Activated T-helper 1 cell treated with anti-CD3 and anti-CD28 coated beads, Interleukin-2, amount 50 U/mL, for 16 hours (primary cell): ENCODE measurements at places on chromosomes 7 and 10.

DNA sequence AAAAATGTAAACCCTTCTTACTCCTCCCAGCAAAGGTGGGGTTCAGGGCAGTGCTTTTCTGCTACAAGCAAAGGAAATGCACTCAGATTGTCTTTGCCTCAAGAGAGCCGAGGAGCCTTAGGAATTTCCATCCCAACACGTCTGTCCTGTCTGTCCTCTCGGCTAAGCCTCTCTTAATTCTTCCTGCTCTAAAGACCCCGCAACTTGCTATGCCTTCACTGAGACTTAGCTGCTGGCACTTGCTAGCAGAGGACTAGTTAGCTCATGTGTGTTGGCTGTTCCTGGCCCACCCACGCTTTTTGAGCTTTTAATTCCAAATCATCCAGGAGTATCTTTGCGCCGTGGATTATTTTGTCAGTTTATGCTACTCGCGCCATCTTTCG is 481 bp upstream of the NPM3 start:
- no peak for DNase-seq

DNA sequence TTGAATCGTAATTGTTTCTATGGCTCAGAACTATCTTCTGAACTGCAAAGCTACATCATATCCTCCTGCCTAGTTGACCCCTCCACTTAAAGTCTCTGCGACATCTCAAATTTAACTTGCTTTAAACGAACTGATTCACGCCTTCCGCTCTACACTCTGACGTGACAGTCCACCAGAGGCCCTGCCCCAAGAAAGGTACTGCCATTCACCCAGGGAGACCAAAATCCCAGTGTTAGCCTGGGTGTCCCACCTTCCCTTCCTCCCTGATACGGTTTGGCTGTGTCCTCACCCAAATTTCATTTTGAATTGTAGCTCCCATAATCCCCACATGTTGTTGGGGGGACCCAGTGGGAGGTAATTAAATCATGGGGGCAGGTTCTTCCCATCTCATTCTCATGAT is 90.8 kb downstream of the CPXM2 start:
- DNase-seq = no peak

- DNase-seq = no peak
These were observed 21.6 kb upstream of the ZNF37A start for GRCh38 chr10:38072552-38072951.

DNA sequence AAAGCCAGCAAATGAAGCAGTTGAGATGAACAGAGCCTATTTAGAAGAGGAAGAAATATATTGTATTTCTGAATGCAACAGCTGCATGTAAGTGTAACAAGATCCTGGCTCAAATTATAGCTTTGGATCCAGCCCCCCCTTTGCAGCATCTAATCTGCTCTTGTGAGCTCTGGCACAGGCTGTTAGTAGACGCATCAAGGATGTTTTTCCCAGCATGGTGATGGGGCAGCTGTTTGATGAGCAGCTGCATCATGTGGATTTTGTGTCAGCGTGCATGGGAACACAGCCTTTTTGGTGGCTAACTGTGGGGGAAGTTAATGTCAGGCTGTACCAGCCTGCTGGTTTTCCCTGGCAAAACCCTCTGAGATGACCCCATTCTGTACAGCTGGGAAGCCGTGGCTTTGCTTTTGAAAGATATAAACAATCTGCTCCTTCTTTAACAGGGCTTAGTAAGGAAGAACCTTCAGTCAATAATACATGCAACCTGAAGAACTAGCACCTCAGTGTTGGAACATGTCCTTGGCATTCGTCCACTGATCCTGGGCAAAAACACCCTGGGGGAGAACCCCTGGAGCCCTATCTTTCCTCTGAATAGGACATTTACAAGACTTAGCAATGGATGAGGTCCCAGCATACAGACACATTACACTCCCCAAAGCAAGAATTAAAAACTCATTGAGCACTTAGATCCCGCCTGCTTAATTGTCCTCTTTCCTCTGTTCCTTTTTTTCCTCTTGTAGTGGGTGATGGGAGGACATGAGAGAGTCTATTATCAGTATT is 70.6 kb downstream of the NPS start:
- no peak for DNase-seq

- DNase-seq = no peak
These were observed 63.6 kb downstream of the MACC1 start for GRCh38 chr7:20153567-20153966.

DNA sequence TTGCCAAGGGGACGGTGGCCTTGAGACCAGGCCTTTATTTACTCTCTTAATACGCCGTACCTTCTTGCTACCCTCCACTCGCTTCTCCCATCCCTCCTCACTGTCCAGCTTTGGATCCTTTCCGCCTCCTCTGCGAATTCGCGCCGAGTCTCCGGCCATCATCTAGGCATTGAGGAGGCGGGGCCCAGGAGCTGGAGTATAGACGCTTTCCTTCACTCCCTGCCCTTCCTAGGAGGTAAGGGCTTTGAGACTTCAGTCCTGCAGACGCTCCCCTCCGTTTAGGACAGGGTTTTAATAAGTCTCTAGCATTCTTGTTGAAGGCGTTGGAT is 538 bp downstream of the TFAM start:
- no peak for DNase-seq

DNA sequence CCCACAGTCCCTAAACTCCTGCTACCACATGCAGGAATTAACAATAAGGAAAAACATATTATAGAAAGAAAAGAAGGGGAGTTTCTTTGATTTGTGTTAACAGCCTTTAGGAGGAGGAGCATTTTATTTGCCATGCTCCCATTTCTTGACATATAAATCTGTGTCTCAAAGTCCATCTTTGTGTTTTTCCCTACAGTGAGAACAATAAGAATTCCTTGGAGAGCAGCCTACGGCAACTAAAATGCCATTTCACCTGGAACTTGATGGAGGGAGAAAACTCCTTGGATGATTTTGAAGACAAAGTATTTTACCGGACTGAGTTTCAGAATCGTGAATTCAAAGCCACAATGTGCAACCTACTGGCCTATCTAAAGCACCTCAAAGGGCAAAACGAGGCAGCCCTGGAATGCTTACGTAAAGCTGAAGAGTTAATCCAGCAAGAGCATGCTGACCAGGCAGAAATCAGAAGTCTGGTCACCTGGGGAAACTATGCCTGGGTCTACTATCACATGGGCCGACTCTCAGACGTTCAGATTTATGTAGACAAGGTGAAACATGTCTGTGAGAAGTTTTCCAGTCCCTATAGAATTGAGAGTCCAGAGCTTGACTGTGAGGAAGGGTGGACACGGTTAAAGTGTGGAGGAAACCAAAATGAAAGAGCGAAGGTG is 4.1 kb downstream of the IFIT2 start:
- no peak for DNase-seq

DNA sequence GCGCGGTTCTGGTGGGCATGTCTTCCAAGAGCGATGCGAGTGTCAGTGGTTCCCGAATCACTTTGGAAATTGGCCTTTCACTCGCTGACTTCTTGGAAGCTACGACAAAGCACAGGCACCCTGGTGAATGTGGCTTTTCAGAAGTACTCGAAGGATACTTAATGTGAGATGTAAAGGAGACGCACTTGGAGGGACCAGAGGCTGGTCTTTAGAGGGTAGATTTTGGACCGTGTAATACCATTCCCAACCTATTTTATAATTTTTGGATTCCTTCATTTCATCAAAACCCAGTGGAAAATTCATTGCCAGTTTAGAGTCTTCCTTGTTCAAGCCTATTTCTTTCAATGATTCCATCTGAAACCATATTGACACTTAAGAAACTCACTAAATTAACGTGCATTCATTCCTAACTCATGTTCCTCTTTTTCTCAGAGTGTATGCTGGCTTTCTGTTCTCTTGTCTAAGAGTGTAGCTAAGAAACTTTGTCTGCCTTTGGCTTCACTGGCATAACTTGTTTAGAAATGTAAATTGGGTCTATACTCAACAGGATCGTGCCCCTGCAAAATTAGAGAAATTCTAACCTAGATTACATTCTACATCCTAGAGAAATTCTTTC is 645 bp upstream of the COPG2 start:
- no peak for DNase-seq

GRCh38 chr10:15121707-15122106 is 24.6 kb downstream of the RPP38 start:
- DNase-seq = no peak

DNA sequence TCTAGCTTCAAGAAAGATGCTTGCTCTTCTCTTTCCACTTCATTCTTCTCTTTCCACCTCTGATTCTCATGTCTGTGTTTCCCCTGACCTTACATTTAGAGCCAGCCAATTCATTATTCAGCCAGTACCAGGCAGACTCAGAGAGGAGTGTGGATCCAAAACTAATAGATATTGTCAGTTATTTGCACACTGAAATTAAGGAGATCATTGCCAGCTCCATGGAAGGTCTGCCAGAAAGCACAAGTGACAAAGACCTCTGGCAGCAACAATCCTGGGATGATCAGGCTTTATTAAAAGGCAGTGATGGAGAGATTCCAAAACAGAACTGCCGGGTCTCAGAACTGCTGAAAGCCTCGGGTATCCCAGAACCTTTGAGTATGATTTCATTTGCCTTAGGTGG is 749.4 kb downstream of the XPNPEP1 start:
- DNase-seq = no peak

- no peak for DNase-seq
These were observed 560.5 kb downstream of the PARD3 start for GRCh38 chr10:34254596-34254995.

- no peak for DNase-seq
These were observed 2.8 kb downstream of the TAS2R41 start for GRCh38 chr7:143480501-143480900.

DNA sequence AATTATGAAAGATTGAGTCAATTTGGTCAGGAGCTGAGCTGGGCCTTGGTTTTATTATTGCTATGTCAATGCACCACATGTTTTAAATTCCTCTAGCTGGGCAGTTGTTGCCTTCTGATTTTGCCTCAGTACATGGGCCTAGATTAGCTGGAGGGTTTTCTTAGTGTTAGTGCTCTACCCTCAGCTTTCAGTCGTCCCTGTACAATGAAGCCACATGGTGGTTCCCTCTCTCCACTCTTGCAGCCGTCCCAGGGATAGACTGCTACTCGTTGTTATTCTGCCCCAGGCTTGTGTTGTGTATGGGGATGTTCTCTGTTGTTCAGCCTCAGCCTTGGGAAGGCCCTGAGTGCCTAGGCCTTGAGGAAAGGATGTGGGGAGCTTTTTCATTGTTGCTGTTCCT is 37.0 kb downstream of the NHLRC2 start:
- DNase-seq = no peak

DNA sequence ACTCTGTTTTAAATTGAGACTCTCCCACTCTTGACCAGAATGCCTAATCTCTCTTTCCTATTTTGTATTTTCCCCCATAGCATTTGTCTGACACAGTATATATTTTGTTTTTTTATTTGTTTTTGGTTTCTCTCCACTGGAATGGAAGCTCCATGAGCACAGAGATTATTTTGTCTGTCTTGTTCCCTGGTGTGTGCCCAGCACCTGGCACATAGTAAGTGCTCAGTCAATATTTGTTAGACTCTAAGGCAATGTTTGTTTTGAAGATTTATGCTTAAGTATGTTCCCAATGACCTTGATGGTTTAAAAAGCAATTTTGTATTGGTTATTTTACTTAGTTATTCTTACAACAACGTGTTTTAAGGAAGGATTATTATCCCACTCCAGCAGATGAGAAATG is 201.8 kb downstream of the DYNC1I1 start:
- no peak for DNase-seq

DNA sequence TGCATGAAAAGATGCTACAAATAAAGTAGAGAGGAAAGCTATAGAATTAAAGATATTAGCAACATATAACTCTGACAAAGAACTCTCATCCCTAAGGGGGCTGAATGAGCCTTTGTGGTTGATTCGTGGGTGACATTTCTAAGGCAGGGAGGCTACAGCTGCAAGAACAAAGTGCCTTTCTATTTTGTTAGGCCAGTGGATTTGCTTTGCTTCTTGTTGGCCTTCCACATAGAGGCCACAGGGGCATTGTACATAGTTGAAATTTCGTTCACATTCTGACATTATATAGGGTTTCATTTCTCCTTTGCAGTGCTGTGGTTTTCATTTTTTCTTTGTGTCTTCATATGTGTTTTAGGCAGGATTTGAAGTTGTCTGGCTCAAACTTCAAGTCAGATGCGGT is 819.2 kb upstream of the C7orf33 start:
- DNase-seq = no peak

DNA sequence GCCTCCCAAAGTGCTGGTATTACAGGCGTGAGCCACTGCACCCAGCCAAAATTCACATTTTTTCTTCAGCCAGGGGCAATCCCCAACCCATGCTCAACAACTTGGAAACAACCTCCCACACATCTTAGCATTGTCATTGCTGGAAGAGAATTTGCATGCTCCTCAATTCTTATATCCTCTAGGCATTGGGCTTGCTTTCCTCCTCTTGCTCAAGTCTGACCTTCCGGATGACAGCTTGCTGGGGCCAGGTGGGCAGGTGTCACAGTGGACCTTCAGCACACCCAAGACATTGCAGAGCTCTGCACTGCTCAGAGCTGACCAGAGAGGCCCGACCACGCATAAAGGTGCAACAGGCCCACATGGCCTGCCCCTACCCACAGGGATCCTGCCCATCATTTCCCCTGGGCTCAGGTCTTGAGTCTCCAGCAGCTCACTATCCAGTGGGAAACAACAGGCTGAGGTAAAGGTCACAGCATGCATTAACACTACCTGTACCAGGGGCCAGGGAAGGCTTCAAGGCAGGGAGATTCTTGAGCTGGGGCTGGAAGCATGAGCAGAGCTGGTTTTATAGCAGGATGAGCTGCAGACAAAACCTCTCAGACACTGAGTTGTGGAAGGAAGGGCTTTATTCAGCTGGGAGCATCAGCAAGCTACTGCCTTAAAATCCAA is 6.8 kb upstream of the GPR15LG start:
- no peak for DNase-seq

DNA sequence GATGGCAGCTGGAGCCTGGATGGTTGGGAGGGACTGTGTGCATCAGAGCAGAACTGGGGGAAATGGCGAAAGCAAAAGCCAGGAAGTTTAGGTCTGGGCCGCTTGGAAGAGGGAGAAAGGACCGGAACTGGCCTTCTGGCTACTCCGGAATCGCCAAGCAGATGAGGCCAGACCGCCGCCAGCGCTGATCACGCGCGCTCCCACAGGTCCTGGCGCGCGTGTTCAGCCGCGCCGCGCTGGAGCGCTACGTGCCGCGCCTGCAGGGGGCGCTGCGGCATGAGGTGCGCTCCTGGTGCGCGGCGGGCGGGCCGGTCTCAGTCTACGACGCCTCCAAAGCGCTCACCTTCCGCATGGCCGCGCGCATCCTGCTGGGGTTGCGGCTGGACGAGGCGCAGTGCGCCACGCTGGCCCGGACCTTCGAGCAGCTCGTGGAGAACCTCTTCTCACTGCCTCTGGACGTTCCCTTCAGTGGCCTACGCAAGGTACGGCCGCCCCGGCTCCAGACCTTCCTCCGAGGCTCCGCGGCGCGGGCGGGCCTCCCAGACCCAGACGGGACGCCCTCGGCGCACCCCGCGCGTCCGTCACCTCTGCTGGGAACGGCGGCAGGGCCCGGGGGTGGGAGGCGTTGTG is 2.0 kb downstream of the CYP26C1 start:
- DNase-seq = no peak

GRCh38 chr7:139753081-139753692 is 24.6 kb downstream of the HIPK2 start:
- DNase-seq = no peak

- DNase-seq = no peak
These were observed 20.7 kb upstream of the ZRANB1 start for GRCh38 chr10:124921261-124921660.

GRCh38 chr10:85648279-85648754 is 718.3 kb downstream of the GRID1 start:
- no peak for DNase-seq

GRCh38 chr10:31883397-31883796 is 45.2 kb downstream of the ARHGAP12 start:
- no peak for DNase-seq

GRCh38 chr7:116802144-116802745 is 60.1 kb upstream of the CAPZA2 start:
- DNase-seq = no peak

GRCh38 chr7:150413640-150414081 is 34.5 kb downstream of the ZNF775 start:
- DNase-seq = no peak
